ENCODE measurements at places on chromosomes 13 and 19.

- no peak for DNase-seq
These were observed 33.2 kb upstream of the TFDP1 start for GRCh38 chr13:113551081-113552000.

DNA sequence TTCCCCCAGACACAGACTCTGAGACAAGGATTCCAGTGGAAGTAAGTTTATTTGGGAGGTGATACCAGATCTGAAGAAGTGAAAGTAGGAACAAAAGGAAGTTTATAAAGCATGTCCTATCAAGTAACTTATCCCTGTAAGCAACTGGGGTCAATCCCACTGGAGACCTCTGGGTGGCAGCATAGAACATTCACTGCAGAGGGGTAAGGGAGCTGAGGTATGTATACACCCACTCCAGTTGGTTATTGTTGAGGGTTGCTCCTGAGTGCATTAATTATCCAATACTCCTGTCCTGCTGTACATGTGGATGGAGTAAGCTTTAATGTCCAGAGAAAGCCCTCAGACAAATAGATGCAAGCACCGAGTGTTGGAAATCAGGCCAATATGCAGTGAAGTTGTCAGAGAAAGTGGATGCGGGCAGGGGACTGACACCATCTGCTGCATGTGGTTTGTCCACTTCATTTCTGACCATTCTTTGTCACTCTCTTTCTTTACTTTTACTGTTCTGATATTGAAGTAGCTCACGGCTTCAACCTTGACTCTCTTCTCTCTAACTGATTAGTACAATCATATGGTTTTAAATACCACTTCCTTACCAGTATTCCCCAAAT is 46.7 kb downstream of the NOTCH3 start:
- peak; percentile 51 for DNase-seq

- no peak for DNase-seq
These were observed at the start of gene MLNR for GRCh38 chr13:49220036-49220855. MLNR (plus strand) TSS chr13:49220338; CDS start chr13:49220338, 0 bp downstream.

- DNase-seq = peak; percentile 90
These were observed 2.5 kb downstream of the PRR36 start for GRCh38 chr19:7871437-7872305.

GRCh38 chr13:76783798-76784197 is 102.4 kb downstream of the KCTD12 start:
- DNase-seq = no peak

GRCh38 chr13:64278493-64278892 is 2862.8 kb upstream of the PCDH20 start:
- DNase-seq = peak; percentile 55

DNA sequence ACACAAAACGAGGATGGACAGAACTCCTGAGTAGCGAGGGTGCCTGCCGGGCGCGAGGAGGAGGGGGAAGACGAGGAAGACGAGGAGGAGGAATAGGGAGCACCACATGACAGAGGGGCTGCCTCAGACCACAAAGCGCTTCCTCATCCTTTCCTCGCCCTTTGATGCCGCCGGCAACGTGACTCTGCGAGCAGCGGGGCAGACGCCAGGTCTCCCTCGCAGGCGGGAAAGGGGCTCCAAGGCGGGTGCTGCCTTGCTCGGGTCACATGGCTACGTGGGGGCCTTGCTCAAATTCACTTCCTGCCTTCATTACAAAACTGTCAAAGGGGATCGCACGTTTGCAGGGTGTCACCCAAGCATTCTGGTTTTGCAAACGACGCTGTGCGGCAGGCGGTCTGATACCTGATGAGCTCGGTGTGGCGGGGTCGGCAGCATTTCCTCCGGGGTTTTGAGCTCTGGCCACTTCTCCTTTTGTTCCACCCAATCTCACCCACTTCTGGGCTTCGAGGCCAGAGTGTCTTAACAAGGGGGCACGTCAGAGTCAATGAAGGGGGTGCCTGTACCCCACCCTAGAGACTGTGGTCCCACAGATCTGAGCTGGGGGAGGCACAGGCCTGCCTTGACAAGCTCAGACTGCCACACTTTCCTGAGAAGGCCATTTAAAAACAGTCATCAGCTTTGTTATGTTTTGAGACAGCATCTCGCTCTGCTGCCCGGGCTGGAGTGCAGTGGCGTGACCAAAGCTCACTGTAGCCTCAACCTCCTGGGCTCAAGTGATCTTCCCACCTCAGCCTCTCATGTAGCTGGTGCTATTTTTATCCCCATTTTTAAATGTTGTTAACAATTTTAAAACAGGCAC is 14.9 kb downstream of the MAP2K2 start:
- no peak for DNase-seq

All from RKO (cell line).